ENCODE measurements at places on chromosomes 5 and 9. TPM values are rescaled to one million over a fixed set of nuclear protein-coding genes. Genes with fewer than 3 reads are reported as not detected.

Gene BNC2
- total RNA-seq: 0.74 TPM

Gene PCDHB14
- 0.65 TPM for total RNA-seq

Gene OLFML2A
- 37.5 TPM for total RNA-seq

Gene PCDHB9
- not detected for total RNA-seq

Gene GRIA1
- total RNA-seq: not detected

Gene SPINK4
- total RNA-seq: not detected

Gene MLANA
- total RNA-seq: not detected

Gene ANKRD55
- total RNA-seq: not detected

Measured in airway epithelial cell (primary cell).